ENCODE measurements at places on chromosomes 11 and 22.

DNA sequence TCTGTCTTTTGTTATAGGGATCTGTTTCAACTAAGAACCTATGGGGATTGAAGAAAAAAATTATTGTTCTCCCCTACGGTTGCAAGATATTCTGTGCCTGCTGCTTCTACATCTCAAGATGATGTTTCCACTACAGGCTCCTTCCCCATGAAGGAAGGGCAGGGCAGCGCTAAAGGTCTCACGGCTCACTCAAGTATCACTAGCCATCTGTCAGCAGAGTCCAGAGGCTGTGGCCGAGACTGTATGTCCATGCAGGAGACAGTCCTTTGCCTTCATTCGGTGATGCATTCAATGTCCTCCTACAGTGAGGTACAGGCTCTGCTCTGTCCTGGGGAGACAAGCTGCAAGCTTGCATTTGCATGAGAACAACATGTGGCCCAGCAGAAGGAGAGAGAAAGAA lies 518.0 kb downstream of the OPCML start:
- DNase-seq = no peak

DNA sequence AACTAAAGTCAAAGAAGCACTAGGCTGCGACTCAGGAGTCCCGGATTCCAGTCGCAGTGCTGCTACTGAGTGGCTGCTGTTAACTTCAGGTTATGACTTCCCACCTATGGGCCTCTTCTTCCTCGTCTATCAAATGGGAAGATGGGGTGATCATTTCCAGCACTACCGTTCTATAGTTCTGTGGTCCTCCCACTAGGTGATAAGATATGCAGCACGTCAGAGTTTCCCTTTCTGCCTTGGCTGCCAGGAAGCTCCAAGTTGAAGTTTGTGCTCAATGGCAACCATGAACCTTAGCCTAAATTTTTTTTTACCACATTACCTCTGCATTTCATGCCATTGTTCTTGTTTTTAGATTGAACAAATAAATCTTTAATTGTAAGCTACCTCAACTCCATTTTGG lies 38.7 kb downstream of the ALX4 start:
- no peak for DNase-seq

DNA sequence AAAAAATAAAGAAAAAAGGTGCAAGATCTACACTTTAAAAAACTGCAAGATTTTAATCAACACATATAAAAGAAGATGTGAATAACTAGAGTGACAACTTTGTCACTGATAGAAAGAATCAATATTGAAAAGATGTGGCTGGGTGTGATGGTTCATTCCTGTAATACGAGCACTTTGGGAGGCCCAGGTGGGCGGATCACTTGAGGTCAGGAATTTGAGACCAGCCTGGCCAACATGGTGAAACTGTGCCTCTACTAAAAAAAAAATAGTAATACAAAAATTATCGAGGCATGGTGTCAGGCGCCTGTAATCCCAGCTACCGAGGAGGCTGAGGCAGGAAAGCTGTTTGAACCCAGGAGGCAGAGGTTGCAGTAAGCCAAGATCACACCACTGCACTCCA lies 21.0 kb upstream of the FBLN1 start:
- DNase-seq = no peak

GRCh38 chr11:117668321-117668751 lies 128.7 kb downstream of the DSCAML1 start:
- peak; percentile 62 for DNase-seq

Data from NCI-H2029 (cell line).